ENCODE measurements at places on chromosomes 7 and 10.

- no peak for DNase-seq
These were observed 402.8 kb upstream of the PODXL start for GRCh38 chr7:131959106-131959812.

DNA sequence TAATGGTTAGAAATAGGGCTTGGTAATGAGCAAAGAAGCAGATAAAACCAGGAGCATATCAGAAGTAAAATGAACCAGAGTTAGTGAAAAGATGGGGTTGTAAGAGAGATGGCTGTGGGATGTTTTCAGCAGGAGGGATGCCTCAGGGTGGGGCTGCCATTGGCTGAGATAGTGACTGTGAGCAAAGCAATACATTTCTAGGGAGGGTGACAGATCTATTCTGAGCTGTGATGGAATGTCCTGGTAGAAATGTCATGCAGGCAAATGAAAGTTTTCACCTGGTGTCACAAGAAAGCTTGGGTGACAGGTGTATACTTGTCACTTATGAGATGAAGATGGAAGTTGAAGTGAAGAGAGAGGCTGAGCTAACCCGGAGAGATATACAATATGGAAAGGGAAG is 435.9 kb downstream of the TNS3 start:
- DNase-seq = no peak

- no peak for DNase-seq
These were observed 5.6 kb downstream of the AVL9 start for GRCh38 chr7:32500922-32501341.

GRCh38 chr7:32564542-32564941 is 69.3 kb downstream of the AVL9 start:
- DNase-seq = no peak

DNA sequence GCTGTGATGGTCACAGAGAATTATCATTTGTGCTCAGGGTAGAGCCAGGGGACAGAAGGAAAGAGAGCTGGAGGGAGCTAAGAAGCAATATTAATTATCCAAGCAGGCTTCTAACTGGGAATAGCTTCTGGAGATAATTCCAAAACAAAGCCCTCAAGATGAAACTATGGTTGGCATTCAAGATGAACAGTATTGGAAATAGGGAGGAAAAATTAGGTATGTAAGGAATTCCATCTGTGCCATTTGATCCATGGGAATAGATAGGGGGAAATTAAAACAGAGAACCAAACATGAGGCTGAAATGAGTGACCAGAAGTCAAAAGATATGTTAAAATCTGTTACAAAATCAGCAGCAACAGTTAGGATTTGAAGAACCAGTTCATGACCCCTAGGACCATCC is 75.3 kb downstream of the NDUFB2 start:
- DNase-seq = no peak

GRCh38 chr10:110775020-110775375 is 96.7 kb upstream of the PDCD4 start:
- DNase-seq = no peak

- DNase-seq = no peak
These were observed 47.9 kb upstream of the FOXK1 start for GRCh38 chr7:4634166-4634565.

GRCh38 chr10:42963312-42963711 is 113.6 kb upstream of the RET start:
- DNase-seq = no peak

GRCh38 chr7:67401492-67401891 is 404.9 kb downstream of the TYW1 start:
- DNase-seq = no peak

Measured in NCI-H526 (cell line).